SK-N-DZ (cell line): ENCODE measurements at places on chromosomes 7 and 10.

DNA sequence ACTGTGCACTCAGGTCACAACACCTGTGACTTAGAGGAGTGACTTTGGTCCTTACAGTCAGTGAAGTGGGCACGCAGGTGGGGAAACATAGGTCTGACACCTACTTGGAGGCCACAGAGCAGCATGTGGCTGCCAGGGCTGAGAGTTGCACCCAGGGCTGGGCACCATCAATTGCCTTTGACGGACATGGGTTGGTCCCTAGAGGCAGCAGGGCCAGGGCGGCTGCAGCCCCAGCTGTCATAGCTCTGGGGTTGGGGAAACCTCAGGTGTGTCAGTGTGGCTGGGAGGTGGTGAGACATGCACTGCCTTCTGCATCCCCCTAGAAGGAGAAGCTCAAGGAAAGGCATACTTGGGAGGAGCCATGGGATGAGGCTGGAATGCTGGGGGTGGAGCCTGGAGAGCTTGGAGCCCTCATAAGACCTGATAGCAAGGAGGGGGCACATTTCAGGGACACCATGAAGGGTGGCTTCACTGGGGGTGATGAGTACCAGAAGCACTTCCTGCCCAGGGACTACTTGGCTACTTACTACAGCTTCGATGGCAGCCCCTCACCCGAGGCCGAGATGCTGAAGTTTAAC, at the start of gene INMT:
Gene INMT, plus strand, starts transcription at position 440 of the 578 bp plus-strand sequence. Its CDS starts 16 bp downstream, at position 456.
- no peak for DNase-seq

DNA sequence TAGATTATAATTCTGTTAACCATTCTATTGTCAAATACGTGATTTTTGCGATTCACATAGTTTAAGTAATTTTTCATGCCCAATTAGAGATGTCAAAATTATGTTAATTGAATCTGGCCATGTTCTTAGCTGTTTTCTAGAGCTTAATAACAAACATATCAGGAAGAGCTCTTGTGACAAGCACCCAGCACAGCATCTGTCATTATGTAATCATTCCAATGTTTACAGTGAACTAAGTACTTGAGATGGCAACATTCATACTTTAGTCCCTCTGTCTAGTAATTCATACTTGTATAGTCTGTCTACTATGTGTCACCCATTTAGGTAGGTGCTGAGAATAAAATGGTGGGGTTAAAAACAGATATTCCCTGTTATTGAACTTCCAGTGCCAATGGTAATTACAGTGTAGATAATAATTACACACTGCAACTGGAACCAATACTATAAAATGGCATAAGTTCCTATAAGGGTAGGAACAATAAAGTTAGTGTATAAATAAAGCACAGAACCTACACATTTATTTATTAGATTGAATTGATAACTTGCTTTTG, 55.2 kb downstream of the ZEB1 start:
- DNase-seq: no peak

GRCh38 chr7:107661081-107661864, 645 bp downstream of the SLC26A4 start:
- peak; percentile 63 for DNase-seq

GRCh38 chr10:103517234-103518085, 24.0 kb downstream of the NEURL1 start:
- DNase-seq: no peak

DNA sequence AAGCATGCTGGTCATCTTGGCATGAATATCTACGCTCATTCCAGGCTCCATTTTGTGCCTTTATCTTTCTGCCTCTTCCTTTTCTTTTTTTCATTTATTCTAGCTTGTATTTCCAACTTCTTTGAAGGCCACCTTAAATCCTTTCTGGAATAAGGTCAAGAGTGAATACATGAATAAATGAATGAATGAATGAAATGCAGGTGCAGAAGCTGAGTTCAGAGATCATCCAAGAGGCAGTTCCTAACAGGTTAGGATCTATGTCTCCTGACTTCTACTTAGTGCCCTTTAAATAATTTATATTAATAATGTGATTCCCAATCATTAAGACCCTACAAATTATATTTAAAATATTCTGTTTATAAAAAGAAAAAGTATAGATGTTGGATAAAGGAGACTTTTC, 125.9 kb downstream of the PIP4K2A start:
- no peak for DNase-seq

- DNase-seq: no peak
Observed at GRCh38 chr10:93198401-93199131, 124.9 kb downstream of the CYP26A1 start.

DNA sequence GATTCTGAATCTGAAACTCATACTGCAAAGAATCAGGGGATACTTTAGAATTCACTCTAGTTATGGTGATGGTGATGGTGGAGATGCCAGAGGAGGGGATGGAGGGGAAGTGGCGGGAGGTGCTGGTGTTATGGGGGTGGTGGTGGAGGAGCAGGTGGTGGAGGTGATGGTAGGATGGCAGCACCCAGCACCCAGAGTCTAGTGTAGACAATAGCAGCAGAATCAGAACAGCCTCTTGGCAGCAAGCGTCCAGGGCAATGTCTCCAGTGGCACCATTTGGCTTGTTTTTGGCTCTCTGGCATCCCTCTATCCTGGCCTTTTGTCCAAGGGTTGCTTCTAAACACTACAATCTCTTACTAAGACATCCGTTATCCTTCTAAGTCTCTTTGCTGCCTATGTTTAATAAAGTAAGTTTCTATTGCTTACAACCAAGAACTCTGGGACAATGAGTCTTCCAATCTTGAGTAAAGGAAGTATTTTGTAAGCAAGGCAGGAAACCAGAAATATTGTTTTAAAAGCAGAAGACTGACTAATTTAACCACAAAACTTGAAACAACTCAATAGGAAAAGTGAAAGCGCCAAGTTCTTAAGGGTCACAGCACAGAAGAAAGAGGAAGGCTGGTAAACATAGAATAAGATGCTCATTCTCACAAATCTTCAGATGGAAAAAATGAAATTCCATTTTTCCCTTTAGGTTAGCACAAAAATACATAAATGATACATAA, 42.4 kb upstream of the GDF10 start:
- DNase-seq: no peak

GRCh38 chr10:123140983-123141390, 5.2 kb downstream of the HMX3 start:
- DNase-seq: no peak

DNA sequence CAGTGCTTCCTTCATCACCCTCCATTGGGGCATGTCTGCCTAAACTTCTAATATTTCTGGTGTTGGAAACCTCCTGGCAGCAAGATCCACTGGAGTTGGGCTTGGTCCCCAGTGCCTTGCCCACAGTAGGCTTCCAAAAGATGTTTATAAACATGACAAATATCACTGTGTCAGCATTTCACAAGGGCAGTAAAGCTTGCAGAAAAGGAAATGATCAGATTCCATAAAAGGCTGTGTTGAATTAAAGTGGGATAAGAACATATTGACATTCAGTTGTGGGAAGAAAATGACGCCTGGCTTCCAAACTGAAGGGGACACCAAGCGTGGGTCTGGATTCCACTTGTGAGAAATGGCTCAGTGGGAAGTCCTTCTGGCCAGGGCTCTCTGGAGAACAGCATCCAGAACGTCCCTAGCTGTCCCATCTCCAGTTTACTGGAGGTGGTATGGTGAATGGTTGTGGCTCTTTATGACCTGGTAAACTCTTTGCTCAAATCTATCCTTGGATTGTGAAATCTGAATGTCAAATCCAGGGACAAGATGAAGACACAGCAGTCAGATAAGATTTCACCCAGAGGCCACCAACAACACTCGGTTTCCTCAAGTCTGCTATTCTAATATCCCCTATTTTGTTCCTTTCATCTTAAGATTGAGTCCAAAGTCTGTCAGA, 287.2 kb downstream of the TNS3 start:
- no peak for DNase-seq

DNA sequence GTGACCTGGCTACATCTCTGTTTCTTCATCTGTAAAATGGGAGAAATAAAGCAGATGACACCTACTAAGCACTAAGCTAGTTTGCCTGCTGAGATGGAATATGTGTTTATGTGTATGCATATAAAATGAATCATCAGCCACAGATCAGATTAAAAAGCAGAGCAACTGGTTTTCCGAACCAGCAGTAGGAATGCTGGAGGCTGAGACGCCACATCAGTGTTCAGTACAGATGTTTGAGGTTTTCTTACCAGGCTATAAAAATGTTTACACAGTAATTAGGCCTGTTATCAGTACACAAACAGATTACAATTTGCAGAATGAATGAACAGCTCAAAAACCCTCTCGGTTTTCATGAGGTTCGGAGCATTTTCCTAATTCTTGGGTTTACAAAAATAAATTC, 85.8 kb downstream of the CALN1 start:
- DNase-seq: no peak

DNA sequence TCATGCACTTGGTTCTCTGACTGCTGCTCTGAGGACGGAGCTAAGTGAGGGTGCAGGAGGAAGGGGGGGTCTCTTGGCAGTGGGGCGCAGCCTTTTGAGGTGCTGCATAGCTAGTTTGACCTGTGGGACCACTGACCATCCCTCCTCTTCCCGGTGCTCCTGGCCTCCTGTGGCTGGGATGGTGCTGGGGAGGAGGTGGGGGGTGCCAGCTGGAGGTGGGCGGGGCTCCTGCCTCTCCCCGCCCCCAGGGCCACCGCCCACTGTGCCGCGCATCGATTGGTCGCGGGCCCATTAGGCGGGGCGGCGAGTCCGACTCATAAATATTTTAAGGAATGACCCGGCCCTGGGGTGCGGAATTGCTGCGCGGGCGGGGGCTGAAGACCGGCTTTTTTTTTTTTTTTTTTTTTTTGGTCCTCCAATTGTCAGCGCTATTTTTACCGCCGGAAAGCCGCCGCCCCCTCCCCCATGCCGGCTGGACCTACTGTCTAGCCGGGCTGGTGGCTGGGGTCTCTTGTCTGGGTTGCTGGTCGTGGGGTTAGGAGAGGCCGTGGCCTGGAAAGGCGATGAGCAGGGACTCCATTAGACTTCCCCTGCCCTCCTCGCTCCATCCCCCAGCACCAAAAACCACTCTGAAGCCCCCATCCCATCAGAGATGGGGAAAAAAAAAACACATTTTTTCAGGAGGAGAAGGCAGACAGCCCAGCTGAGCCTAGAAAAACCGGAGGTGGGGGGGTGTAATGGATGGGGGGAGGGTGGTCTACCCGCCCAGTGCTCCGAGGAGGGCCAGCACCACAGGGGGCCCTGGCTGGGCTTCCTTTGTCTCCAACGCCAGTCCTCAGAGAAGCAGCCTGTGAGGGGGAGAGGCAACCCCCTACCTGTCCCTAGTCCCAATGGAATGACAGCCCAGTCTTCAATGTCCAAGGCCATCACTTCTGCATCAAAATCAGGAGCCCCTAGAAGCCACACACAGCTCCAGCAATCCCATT, 6.4 kb downstream of the SH2B2 start:
- no peak for DNase-seq

DNA sequence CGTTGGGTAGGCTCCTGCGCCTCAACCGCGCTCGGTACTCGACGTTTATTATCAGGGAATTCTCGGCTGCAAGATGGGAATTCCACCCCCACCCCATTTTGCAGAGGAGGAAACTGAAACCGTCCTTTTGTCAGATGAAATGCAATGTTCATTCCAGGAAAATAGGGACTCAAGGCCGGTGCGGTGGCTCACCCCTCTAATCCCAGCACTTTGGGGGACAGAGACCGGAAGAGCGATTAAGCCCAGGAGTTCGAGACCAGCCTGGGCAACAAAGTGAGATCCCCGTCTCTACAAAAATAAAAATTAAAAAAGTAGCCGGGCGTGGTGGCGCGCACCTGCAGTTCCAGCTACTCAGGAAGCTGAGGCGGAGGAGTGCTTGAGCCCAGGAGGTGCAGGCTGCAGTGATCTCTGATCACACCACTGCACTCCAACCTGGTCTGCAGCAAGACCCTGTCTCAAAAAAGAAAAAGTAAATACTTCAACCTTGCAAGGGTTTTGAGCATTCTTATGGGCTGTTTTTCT, 720 bp upstream of the RFC2 start:
- no peak for DNase-seq

- no peak for DNase-seq
Observed at GRCh38 chr10:60367024-60367423, 22.7 kb downstream of the ANK3 start.

GRCh38 chr7:118793582-118793981, 569.1 kb downstream of the ANKRD7 start:
- no peak for DNase-seq

GRCh38 chr7:137948083-137948844, 53.6 kb downstream of the CREB3L2 start:
- DNase-seq: no peak

- DNase-seq: no peak
Observed at GRCh38 chr10:35895331-35895730, 253.2 kb upstream of the FZD8 start.

DNA sequence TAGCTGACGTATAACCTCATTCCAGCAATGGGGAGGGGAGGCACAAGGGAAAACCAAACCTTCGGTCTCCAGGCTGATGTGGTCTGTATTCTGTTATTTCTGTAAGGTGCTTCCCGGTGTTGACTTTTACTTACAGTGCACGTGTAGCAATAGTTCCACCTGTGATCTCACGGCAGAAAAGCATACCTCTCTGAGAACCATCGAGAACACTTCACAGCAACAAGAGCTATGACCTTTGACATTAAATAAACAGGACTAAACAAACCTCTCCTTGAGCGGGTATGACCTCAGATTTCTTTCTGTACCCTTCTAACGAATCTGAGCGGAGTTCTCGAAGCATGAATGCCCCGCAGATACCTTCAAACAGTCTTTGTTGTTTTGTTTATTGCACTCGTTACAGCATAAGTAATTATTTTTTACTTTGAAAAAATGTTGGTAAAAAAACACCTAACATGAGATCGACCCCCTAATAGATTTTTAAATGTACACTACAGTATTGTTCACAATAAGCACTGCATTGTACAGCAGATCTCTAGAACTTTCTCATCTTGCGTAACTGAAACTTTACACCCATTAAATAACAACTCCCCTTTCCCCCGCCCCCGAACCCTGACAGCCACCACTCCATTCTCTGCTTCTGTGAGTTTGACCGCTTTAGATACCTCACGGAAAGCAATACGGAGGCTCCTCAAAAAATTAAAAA, 282.3 kb downstream of the GATA3 start:
- DNase-seq: no peak

- peak; percentile 71 for DNase-seq
Observed at GRCh38 chr7:988426-988911, 5.5 kb downstream of the CYP2W1 start.

GRCh38 chr7:46291601-46292150, 370.6 kb upstream of the IGFBP3 start:
- no peak for DNase-seq

DNA sequence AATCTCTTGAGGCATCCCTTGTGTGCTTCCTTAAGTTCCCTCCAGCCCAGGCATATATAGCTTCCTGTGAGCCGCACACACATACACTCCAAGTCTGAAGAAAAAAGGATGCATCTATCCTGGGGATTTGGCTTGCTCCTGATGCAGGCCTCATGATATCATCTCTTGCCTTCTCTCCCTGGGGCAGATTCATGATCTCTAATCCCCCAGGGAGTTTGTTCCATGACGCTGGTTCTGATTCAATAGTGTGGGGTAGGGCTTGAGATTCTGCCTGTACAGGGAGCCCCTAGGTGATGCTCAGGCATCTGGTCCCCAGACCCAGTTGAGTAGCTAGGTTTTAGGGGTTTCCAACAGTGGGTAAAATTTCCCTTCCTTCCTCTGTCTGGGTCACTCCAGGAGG, 1.5 kb downstream of the PON1 start:
- peak; percentile 34 for DNase-seq

- no peak for DNase-seq
Observed at GRCh38 chr7:26307791-26308190, 16.1 kb downstream of the SNX10 start.
